ENCODE measurements at places on chromosomes 6 and 20.

DNA sequence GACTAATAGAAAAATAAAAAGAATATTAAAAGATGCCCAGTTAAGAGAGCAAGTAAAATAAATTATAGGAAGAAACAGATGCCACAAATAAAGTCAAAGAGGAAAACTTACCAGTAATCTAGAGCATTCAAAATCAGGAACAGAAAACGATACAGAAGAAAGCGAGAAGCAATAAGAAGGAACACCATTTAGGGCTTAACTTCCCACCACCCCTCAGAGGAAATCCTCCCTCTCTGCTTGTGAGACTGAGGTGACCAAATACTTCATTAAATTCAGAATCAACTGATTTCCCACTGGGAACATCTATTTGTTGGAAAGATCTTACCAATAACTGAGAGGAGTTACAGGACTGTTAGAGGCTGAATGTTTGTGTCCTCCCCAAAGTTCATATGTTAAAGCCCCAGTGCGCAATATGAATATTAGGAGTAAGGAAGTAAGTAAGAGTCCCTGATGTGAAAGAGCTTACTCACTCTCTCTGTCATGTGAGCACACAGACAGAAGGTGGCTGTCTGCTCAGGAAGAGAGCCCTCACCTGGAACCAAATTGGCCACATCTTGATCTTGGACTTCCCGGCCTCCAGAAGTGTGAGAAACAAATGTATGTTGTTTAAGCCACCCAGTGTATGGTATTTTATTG is 19.5 kb downstream of the KATNA1 start:
- DNase-seq = no peak

- no peak for DNase-seq
These were observed 8.8 kb downstream of the RANBP9 start for GRCh38 chr6:13702809-13703302.

DNA sequence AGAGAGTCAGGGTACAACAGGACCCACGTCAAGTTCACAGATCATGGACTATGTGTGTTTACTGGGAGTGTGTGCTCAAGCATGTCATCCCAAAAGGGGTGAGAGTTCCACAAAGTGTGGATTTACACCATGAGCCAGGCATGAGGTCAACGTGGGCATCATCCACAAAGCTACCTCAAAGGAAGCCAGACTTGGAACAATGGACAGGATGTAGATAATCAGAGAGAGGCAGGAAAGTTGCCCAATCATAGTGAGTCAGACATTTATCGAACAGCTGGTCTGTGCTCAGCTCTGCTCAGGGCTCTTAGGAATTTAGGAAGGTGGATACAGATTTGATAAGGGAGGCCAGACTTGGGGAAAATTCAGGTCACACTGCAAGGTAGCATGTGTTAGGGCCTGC is 317.2 kb upstream of the CDYL start:
- no peak for DNase-seq

GRCh38 chr6:30542404-30542725 is 13.9 kb downstream of the GNL1 start:
- DNase-seq = no peak

- DNase-seq = no peak
These were observed 27.0 kb upstream of the TBC1D7 start for GRCh38 chr6:13355043-13355945.

DNA sequence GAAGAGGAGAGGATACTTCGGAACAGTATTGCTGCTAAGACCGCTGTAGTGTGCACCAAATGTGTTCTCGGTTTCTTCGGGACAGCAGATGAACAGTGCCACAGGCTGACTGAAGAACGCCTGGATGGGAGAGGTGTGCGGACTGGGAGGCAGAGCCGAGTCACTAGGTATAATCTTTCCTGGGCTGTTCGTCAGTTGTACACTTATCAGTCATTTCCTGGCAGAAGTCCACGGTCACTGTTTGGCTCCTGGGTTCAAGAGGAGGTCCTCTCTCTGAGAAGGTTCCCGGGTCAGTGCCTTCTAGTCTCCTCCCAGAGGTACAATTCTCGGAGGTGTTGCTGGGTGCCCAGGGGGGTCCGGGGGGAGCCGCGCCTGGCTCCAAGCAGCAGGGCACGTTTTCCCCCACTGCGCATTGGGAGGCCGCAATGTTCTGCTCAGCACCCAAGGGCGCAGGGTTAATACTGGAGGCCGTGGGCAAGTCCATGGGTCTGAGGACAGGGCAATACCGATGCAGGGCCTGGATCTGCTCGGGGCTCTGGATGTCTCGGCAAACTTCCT is 38.1 kb downstream of the GJA10 start:
- no peak for DNase-seq

DNA sequence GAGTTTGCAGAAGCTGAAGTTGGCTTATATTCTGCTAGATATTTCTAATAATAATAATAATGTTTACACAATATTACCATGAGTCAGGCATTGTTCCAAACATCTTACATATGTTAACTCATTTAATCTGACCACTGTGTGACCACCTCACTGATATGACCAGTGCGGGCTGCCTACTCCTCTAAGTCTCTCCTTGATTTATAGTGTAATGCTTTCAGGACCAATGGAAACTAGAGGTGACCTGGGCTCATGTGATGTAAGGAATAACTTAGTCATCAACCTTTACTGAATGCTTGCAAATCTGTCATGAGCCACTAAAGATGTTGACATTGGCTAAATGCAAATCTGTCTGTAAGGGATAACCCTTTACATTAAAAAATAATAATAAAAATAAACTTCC is 51.1 kb upstream of the GPR6 start:
- no peak for DNase-seq

- DNase-seq = no peak
These were observed 61.4 kb downstream of the TXLNB start for GRCh38 chr6:139230391-139230840.

GRCh38 chr6:158121335-158121734 is 46.7 kb downstream of the SERAC1 start:
- no peak for DNase-seq

All from C1 segment of cervical spinal cord (tissue), 14 donors.